Stimulated activated CD8-positive, alpha-beta memory T cell treated with anti-CD3 and anti-CD28 coated beads, Interleukin-7, amount 100 ng/mL, for 24 hours (primary cell): ENCODE measurements at places on chromosomes 2 and 18.

DNA sequence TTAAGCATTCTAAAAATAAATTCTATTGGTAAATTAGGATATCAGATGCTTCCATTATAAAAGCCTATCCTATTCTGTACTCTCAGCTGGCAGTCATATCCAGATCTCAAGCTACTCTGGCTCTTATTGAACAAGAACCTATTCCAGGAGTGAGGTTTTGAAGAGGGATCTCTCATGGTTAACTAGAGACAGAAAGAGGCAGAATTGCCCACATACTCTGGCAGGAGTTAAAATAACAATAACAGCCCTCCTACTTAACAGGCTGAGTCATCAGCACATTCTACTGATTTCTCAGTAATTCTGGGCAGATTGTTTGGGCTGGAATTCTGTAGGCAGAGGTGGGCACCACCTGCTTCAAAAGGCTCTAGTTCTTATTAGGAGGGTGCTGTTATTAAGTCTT is 142.0 kb upstream of the UNC80 start:
- no peak for DNase-seq

- DNase-seq, result no peak
Measured at GRCh38 chr2:201220102-201220570, 37.2 kb downstream of the CASP10 start.

GRCh38 chr18:48828194-48828545 is 122.6 kb downstream of the SMAD7 start:
- DNase-seq, result no peak

GRCh38 chr18:46098616-46098933 is 479 bp upstream of the ATP5F1A start:
- DNase-seq, result no peak
